ENCODE measurements at places on chromosomes 6 and 20.
A peak's percentile ranks its signal among the peaks of the same experiment; 100 is the strongest.

DNA sequence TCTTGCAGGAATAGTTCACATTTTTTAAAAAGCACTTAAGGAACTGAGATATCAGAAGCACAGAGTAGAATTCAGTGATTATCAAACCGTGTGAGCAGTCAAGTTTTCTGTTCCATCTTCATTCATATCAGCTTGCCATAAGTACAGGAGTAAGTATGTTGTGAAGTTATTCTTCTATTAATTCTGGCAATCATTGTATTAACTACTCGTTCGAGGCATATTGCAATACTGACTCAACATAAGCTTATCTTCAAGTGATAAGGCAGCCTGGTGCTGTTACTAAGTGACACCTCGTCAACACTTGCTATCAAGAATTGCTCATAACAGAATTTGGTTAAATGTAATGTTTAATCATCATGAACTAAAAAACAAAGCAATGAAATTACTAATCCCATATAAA, 75.7 kb upstream of the SNX9 start:
- no peak for DNase-seq

DNA sequence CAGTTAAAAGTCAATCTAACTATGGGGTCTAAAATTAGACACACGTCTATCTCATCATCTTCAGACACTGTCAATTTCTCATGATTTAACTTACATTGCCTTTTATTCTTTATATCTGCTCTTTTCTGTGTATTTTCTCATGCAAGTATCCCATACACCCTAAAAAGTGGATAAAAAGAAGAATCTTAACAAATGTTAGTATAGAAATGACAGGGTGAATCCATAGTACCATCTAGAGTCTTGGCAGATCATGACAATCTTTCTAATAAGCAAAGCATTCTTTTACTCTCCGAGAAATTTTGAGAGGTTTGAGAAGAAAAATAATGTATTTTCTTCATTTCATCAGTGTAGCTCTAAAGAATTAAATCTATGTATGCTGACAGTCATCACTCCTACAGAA, 382.7 kb downstream of the C6orf118 start:
- DNase-seq, result no peak

- DNase-seq, result no peak
Measured at GRCh38 chr6:24455061-24455460, 34.3 kb downstream of the GPLD1 start.

GRCh38 chr6:161477876-161478425, 204.1 kb upstream of the AGPAT4 start:
- DNase-seq, result no peak

DNA sequence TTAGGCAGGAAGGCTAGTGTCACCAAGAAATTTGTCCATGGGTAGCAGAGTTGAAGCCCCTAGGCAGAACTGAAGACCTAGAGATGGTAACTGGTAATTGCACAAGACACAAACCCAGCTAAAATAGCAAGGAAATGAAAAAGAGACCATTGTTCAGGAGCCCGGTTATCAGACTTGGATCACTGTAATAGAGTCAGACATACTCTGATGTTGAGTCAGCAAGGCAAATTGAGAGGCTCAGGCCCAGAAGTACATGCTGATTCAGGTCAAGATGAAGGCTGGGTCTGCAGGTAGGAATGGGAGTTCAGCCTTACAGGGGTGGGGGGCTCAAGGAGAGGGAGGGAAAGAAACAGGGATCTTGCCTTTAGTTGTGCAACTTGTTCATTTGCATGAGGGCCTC, 6.5 kb upstream of the TMEM242 start:
- DNase-seq, result no peak

GRCh38 chr6:40585651-40586269, 1.4 kb downstream of the LRFN2 start:
- DNase-seq, result no peak

DNA sequence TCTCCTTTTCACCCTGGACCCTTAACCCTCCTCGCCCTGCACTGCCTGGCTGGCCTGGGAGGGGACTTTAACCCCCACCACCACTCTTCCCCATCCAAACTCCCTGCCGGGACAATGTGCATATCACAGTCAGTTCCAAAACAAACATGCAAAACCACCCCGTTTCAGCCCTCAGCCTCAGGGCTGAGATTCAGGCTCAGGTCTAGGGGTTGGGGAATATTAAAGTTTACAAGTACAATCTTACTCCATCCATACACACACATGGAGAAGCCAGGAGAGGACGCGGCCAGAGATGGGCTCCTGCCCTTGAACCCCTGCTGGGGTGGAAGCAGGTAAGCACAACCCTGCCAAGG, 534 bp downstream of the KIAA1755 start:
- DNase-seq, result no peak

DNA sequence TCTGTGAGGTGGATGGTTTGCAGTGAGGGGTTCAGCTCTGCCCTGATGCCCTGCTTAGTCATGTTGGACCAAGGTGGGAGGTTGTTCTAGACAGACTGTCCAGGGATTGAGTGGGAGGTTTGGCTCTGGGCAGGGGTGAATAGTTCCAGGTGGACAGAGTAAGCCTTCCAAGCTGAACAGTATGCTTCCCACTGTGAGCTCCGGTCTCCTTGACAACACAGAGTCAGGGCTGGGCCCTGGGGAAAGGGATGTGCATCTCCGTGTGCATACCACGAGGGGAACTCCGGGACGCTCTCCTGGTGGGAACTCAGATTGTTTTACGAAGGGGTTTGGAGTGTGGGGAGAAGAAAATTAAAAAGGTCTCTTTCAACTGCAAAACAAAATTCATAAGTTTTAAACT, 174.7 kb downstream of the DHX35 start:
- DNase-seq, result no peak

- DNase-seq, result no peak
Measured at GRCh38 chr6:158161566-158162254, 6.4 kb downstream of the SERAC1 start.

- DNase-seq, result no peak
Measured at GRCh38 chr20:35285806-35286076, 1.2 kb upstream of the EIF6 start.

- DNase-seq, result no peak
Measured at GRCh38 chr6:138645976-138646640, 127.5 kb upstream of the CCDC28A start.

GRCh38 chr6:138502546-138502945, 3.3 kb upstream of the NHSL1 start:
- DNase-seq, result no peak

GRCh38 chr6:124445581-124445980, 516.7 kb upstream of the RNF217 start:
- DNase-seq, result no peak

DNA sequence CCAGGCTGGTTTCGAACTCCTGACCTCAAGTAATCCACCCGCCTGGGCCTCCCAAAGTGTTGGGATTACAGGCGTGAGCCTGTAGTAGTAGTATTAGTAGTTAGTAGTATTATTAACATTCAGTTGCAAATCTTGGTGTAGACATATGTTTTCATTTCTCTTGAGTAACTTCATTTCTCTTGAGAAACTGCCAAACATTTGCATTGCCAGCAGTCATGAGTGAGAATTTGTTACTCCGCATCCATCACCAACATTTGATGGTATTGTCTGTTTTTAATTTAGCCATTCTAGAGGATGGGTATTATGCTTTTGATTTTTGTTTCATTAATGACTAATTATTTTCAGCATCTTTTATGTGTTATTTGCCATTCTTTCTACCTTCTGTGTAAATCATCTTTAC, 1.5 kb upstream of the ERVFRD-1 start:
- no peak for DNase-seq

DNA sequence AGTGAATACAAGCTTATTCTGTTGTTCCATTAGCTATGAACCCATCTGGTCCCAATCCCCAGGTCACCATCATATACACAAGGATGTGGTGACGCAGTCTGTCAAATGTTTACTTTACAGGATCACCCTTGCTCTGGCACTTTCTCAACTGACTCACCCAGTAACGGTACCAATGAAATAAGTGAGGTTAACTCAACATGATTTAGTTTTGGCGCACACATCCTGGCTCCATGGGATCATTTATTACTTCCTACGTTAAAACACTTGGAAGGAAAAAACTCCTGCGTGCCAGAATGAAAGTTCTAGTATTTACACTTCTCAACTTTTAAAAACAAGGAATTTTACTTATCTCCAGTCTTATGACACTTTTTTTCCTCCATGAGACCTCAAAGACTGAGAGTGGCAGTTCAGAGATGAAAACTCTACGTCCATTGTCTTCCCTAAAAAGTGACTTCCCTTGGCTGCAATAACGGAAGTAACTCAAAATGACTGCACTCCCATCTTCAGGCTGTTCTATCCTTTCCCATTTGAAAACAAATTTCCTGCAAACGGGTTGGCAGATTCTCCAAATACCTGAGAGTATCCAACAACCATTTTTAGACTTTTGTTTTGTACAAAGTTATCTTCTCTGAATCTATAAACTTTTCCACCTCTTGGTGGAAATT, 15.9 kb downstream of the AGPAT4 start:
- DNase-seq, result peak; percentile 47

- no peak for DNase-seq
Measured at GRCh38 chr6:82616386-82617028, 252.9 kb downstream of the TPBG start.

GRCh38 chr6:144178323-144178722, 28.0 kb downstream of the STX11 start:
- DNase-seq, result no peak

- no peak for DNase-seq
Measured at GRCh38 chr6:136831873-136832562, 9.6 kb downstream of the PEX7 start.

All from H54 (cell line).